ENCODE measurements at places on chromosomes 3 and 15. TPM values are rescaled to one million over a fixed set of nuclear protein-coding genes. Genes with fewer than 3 reads are reported as not detected.
A peak's percentile ranks its signal among the peaks of the same experiment; 100 is the strongest.

DNA sequence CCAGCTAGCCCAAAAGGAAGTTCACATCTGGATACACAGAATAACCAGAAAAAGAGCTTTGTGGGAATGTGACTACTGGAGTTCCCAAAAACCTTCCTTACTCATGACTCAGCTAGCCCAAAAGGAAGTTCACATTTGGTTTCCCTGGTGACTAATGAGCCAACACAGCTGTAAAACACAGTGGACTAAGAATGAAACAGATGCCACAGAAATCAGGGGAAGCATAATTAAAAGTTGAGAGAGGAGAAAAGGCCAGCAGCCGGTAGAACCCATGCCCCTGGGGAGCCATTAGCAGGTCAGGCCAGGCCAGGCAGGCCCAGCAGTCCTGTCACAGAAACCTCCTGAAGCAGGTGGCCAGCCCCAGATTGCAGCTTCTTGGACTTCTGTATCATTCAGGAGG lies 130.3 kb downstream of the GHSR start:
- DNase-seq, result no peak

DNA sequence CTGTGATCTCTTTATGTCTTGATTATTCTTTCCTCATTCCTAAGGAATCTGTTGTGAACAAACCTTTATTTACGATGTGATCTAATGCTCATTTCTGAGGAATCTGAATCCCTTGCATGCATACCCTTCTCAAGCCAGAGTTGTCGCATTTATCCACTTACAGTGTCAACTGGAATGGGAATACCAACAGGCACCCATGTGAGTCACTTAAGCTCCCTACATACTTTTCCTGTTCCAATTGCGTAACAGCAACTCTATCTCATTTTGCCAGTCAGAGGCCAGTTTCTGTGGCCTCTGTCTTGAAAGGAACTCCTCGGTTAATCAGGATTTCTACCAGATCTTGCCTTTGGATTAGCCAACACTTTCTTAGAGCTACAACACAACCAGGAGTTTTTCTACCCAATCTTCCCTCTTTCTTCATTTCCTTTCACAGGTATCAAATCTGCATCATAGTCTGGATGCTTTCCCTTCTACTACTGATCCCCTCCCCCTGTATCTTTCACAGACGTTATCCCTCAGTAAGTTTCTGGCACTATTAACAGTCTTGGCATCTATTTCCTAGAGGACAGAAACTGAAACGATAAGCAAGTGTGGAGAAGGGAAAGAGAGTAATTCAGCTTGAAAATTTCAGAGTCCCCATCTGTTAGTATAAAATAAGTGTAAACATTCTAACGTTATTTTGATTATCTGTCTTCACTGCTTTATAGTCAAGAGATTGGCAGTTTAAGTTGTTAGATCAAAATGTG lies 66.8 kb upstream of the BCHE start:
- DNase-seq, result no peak

DNA sequence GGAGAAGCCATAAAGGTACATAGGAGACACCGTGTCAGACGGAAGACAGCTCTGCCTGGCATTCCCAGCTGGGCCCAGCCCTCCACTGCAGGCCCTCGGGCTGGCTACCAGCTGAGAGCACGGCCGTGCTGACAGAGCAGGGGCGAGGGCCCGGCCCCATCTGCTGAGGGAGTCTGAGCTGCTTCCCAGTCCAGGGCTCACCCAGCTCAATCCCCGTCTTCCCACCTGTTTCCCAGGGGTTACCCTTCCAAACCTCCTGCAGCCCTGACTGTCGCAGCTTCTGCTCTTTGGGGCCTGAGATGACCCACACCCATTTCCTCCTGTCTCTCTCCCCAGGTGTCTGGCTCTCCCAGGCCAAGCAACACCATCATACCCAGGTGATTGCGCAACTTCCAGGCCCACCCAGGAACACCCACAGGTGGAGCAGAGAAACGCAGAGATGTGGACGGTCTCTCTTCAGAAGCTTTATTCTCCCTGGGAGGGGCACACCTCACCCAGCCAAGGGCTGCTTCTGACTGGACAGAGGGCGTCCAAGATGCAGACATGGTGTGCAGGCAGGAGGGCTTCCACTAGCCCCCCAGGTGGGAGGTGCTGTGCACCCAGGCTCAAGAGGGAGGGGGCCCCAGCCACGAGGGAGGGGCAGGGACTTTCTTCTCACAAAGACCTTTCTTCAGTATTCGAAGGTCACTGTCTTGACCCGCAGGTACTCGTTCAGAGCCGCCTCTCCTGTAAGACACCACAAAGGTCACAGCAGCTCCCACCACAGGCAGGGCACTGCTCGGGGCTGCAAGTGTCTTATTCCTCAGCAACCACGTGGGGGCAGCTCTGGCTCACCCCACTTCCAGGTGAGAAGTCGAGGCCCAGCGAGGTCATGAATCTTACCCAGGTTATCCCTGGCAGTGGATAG lies 19.4 kb upstream of the SLC41A3 start:
- peak; percentile 22 for DNase-seq

Gene MRPS25
- 111 TPM for total RNA-seq

DNA sequence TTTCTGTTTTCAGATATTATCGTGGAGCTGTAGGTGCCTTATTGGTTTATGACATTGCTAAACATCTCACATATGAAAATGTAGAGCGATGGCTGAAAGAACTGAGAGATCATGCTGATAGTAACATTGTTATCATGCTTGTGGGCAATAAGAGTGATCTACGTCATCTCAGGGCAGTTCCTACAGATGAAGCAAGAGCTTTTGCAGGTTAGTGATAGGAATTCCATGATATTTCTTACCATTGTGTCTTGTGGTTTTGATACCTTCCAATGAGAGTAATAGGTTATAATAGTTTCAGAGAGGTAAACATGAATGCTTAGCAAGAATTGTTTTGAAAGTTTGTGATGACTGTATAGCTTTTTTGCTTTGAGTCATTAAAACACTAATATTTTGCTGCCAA lies 8.5 kb downstream of the RAB11A start:
- no peak for DNase-seq

GRCh38 chr3:126897943-126898342 lies 85.0 kb upstream of the PLXNA1 start:
- DNase-seq, result no peak

GRCh38 chr3:64341296-64341695 lies 116.0 kb upstream of the PRICKLE2 start:
- no peak for DNase-seq

GRCh38 chr15:99253381-99254090 lies 2.3 kb downstream of the LRRC28 start:
- no peak for DNase-seq

Gene PDCD7
- 47.3 TPM for total RNA-seq

Gene SV2B
- total RNA-seq, result 0.15 TPM

GRCh38 chr15:44712346-44713005 lies 1.2 kb downstream of the B2M start:
- DNase-seq, result peak; percentile 76

DNA sequence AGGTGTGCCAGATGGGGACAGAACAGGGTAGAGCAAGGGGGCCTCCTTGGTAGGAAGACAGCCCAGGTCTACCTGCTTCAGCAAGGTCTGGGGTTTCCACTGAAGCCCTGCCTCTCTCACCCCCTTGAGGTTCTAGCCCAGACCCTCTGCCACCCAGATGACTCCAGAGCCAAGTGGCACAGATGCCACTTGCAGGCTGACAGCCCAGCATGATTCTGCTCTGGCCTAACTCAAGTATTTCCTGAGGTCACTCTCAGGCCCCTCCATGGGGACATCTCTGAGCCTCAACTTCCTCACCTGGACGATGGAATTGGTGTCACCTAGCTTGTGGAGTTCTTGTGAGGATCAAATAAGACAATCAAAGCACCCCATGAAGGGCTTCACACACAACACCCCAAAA lies 23.9 kb downstream of the PLXNB1 start:
- no peak for DNase-seq

- no peak for DNase-seq
These were observed 226.7 kb upstream of the ALCAM start for GRCh38 chr3:105139881-105140560.

Gene ROPN1B
- total RNA-seq, result not detected

Gene KNG1
- total RNA-seq, result not detected

Gene DISP2
- 0.25 TPM for total RNA-seq

GRCh38 chr3:157542711-157543500 lies 39.7 kb upstream of the VEPH1 start:
- DNase-seq, result no peak

DNA sequence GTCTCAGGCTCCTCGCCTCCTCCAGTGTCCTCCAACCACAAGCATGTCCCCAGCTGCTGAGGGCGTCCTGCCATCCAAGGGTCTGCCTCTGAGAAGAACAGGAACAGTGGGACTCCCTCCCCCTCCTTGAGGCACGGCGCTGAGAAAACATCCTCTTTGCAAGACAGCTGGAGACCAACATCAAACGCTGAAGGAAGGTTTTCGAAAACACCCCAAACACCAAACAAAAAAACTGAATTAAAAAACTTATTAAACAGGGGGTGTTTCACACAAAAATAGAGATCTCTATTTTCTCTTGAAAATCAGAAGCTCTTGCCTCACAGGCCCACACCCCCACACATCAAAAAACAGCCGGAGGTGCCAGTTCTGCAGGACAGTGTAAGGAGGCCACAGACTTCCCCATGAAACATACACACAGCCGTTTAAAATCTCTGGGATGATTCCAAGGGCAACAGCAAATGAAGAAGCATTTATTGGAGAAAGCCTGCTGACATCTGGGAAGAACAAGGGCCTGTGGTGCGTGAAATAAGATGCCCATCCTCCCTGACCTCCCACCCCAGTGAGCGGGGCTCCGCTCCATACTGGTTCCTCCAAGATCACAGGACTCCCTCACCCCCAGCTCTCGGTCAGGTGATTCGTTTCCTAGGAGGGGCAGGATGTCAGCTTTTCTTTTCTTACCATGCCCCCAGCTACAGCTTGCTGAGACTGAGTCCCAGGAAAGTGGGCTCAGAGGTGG lies 71.3 kb downstream of the NUP210 start:
- no peak for DNase-seq

- DNase-seq, result peak; percentile 78
These were observed 33.3 kb downstream of the CCNB2 start for GRCh38 chr15:59138243-59138642.

- no peak for DNase-seq
These were observed 33.9 kb downstream of the PLCL2 start for GRCh38 chr3:16918683-16919025.

- no peak for DNase-seq
These were observed 5.3 kb downstream of the SH2D7 start for GRCh38 chr15:78097667-78098066.

DNA sequence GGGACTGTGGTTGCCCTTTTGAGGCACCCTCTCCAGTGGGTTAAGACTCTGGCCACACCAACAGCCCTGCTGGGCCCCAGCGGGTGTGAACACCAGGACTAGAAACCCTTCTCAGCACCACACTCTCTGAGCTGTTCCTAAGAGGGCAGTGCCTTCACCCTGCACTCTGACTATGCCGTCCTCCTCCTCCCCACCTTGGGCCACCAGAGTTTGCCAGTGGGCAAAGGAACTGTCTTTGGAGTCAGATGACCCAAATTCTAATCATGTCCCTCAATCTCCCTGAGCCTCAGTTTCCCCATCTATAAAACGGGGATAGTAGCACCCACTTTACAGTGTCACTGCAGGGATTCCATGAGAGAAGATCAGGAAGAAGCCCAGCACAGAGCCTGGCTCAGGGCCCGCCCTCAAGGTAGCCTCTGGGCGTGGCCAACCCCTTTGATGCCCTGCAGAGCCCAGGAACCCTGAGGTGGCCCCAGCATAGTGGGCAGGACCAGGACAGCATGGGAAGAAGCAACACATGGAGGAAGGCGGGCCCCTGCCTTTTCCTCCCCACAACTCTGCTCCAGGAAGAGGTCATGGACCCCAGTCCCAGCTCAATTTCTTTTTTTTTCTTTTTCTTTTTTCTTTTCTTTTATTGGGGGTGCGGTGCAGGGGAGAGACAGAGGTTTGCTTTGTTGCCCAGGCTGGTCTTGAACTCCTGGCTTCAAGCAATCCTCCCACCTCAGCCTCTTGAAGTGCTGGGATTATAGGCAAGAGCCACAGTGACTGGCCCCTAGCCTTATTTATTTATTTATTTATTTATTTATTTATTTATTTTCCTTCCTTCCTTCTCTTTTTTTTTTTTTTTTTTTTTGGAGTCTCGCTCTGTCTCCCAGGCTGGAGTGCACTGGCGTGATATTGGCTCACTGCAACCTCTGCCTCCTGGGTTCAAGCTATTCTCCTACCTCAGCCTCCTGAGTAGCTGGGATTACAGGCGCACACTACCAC lies 115.7 kb upstream of the LINGO1 start:
- no peak for DNase-seq

Gene STAC
- total RNA-seq, result not detected

- no peak for DNase-seq
These were observed 74.7 kb downstream of the NPTN start for GRCh38 chr15:73558529-73558928.
